ENCODE measurements at places on chromosomes 1 and 21.

GRCh38 chr1:70871790-70872189 lies 175.8 kb downstream of the PTGER3 start:
- no peak for DNase-seq

DNA sequence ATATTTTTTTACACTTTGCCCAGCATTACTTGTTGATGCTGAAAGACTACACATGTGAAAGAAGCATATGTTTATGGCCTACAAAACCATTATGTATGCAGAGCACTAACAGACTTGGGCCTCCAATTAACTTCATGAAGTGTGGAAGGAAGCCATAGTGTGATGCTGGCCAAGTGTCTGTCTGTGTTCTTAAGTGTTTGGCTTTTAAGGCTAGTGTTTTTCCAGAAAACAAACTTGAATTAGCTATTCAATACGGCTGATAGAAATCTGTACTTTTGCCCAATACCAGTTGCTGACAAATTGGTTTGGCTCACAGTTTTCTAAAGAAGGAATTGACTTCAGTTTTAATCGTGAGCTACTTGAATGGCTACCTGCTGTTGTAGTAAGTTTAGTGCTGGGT lies 136.1 kb downstream of the ADGRL2 start:
- DNase-seq, result no peak

DNA sequence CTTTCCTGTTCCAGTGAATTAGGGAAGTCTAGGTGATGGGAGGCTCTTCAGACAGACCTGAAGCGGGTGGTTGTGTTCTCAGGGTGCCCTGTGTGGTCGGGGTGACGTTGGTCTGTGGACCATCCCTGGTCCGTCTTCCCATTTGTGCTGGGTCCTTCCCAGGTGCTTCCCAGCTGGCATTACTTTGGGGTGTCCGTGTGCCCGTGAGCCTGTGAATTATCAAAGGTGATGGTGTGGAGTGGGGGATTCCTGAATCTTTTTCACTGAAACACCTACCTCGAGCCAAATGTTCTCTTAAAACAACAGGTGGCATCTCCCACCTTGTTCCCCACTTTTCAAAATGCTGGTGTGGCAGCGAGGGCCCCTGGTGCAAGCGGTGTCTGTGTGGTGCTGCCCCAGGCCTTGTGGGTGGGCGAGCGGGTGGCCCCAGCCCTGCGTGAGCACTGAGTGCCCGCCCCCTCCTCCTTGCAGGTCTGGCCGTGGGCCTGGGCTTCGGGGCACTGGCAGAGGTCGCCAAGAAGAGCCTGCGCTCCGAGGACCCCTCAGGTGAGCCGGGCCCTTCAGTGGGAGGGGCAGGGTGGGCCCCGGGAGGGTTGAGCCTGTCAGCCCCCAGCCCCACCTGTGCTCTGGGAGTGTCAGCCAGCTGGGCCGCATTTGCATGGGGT lies 37.0 kb downstream of the COQ8A start:
- no peak for DNase-seq

DNA sequence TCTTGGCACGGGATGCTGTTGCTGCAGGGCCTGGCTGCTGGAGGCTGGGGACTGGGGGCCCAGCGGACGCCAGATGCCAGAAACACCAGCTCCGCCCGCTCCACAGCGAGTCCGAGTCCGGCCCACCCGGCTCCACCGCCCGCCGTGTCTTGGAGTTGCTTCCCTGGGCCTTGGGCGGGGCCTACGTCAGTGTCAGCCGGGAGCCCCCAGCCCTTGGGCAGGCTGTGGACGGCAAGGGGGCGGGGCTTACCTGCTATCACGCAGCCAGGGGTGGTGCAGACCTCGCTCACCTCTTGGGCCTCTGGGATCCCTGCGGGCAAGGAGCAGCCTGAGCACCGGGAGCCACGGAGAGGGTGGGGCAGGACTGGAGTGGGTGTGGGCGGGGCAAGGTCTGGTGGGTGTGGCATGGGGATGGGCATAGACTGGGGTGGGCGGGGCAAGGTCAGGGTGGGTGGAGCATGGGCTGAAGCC lies 21.8 kb downstream of the MMEL1 start:
- no peak for DNase-seq

DNA sequence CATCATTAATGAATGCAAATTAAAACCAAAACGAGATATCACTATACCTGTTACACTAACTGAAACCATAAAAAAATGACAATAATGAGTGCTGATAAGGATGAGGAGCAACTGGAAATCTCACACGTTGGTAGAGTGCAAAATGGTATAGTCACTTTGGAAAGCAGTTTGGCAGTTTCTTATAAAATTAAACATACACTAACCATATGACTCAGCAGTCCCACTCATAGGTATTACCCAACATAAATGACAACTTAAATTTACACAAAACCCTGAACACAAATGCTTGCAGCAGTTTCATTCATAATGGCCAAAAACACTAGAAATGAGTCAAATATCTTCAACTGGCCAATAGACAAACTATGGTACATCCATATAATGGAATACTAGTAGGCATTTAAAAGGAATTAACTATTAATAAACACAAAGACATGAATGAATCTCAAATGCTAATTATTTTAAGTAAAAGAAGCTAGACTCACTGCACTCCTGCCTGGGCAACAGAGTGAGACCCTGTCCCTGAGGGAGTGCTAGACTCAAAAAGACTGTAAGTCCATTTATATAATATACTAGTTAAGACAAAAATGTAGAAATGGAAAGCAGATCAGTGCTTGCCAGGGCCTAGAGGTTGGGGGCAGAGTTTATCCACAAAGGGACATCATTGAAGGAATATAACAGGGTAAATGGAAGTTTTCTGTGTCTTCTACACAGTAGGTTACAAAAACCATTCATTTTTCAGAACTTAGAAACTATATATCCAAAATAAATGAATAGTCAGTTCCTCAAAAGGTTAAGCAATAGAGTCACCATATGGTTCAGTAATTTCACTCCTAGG lies 77.4 kb downstream of the EIF4G3 start:
- DNase-seq, result no peak

GRCh38 chr1:198741744-198742143 lies 102.9 kb downstream of the PTPRC start:
- DNase-seq, result no peak

DNA sequence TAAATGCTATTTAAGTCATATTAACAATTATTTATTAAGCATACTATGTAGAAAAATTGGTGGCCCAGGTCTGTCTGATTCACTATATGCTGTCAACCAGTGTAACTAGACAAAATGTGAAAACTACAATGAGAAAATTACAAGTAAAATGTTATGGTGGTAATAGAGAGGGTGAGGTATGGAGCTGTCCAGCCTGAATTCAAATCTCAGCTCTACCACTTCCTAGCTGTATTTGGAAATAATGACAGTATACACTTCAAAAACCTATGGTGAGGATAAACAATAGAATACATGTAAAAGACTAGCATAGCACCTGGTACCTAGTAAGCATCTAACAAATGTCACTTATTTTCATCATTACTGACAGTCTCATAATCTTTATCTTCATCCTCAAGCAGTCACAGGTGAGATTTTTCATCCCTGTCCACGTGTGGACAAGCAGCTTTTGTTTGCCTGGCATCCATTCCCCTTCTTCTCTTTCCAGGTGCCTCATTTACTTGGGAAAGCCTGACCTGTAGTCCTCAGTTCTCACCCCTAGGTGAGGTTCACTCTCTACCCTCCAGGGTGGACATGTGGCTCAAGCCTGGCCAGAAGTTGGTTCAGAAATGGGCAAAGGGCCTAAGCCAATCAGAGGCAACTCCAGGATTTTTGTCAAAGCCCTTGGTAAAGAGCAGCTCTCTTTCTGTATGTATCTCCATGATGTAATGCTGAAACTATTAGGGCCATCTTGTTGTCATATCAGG lies 29.5 kb downstream of the EGLN1 start:
- DNase-seq, result no peak

DNA sequence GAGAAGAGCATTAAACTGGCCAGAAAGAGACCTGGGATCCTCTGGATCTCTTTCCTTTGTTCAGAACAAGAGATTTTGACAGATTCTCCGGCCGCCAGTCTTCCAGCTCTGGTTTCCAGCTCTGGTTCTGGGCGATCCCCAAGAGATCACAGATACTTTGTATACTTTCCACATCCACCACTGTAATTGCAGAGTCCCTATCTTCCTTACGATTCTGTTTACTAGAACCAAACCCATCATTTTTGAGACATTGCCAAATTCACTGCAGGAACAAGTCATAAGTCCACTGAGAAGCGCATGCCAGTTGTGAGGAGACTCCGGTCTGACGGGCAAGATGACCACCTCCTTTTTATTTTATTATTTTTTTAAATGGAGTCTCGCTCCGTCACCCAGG lies 505.2 kb downstream of the SMYD3 start:
- no peak for DNase-seq

GRCh38 chr1:43431676-43432075 lies 22.1 kb downstream of the HYI start:
- DNase-seq, result no peak

DNA sequence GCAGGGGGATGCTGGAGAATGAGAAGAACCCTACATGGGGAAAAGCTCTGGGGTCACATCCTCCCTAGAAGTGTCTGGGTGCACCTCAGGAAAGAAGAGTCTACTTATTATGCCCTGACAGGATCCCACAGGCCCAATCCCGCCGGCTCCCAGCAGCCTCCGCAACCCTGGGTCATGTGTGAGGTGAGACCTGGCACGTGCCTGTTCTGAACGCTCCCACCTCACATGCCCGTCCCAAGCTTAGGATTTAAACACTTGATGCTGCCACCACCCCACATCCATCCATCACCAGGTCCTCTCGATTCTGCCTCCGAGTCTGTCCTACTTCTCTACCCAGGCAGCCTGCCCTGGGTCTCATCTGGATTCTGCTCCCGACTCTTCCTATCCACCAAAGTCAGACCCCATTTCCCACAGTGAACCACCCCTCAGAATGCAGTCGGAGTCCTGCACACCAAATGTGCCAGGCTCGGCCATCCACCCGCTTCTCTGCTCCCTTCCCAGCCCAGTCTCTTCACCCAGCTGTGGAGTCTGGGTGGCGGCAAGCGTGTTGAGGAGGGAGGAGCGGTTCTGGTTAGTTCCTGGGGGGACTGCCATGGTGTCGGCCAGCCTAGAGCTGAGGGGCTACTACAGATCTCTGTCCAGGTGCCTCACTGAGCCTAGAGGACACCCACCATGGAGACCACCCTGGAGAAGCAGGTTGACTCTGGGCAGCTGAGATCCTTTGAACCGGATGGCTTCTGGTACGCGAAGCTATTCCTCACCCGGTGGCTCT lies 23.9 kb downstream of the SLC2A1 start:
- no peak for DNase-seq

DNA sequence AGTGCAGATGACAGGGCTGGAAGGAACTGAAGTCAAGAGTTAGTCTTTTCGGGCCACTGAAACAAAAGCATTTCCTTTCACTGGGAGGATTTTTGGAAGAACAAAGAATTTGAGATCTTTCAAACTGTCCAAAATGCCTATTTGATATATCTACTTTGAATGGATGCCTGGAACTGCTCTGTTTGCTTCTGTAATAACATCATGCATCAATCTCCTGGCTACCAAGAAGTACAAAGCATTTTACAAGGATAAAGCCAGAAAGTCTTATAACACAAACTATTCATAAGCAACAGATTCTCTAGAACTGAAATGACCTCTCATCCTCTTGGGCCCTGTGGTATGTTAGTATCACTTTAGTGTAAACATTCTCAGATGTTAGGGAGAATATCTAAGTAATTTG lies 18.2 kb upstream of the RHOU start:
- no peak for DNase-seq

DNA sequence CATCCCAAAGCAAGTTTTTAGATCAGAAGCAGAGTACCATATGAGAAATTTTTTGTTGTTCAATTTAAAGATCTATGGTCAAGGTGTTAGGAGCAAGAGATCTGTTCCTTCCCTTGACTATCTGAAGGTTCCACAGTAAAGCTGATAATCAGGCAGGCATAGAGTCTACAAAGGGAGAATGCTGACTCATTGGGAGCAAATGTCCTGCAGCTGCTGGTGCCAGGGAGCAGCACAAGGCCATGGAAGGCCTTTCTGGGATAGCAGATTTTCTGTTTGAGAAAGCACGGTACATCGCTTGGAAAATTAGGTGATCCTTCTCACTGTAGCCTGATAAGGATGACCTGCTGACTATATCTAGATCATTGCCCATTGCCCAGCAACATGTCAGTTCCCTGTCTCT lies 210.1 kb upstream of the C1orf87 start:
- DNase-seq, result no peak

- DNase-seq, result no peak
Observed at GRCh38 chr1:10771789-10772188, 24.7 kb downstream of the CASZ1 start.

- DNase-seq, result no peak
Observed at GRCh38 chr1:173562813-173563212, 40.1 kb downstream of the SLC9C2 start.
